ENCODE measurements at places on chromosomes 12 and 14.

- DNase-seq: no peak
Observed at GRCh38 chr14:68966872-68967301, 12.2 kb downstream of the ACTN1 start.

GRCh38 chr14:62934439-62934838 lies 110.8 kb downstream of the KCNH5 start:
- DNase-seq: no peak

DNA sequence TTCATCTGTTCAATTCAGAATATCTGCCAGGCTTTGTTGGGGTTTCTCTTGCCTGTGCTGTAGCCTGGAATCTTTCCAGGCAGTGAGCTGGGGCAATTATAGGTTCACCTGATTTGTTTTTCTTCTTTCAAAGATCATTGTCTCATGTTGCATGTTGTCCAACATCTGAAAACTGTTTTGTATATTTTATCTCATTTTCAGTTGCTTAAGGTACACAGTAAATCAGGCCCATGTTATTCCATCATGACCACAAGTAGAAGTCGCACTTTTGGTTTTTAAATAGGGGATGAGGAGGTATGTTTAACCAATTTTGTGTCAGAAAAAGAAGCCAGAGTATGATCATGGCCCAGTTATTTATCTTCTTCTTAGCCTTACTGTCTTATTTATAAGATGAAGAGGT lies 24.9 kb upstream of the FUT8 start:
- no peak for DNase-seq

- DNase-seq: no peak
Observed at GRCh38 chr14:37147310-37147880, 25.0 kb downstream of the SLC25A21 start.

DNA sequence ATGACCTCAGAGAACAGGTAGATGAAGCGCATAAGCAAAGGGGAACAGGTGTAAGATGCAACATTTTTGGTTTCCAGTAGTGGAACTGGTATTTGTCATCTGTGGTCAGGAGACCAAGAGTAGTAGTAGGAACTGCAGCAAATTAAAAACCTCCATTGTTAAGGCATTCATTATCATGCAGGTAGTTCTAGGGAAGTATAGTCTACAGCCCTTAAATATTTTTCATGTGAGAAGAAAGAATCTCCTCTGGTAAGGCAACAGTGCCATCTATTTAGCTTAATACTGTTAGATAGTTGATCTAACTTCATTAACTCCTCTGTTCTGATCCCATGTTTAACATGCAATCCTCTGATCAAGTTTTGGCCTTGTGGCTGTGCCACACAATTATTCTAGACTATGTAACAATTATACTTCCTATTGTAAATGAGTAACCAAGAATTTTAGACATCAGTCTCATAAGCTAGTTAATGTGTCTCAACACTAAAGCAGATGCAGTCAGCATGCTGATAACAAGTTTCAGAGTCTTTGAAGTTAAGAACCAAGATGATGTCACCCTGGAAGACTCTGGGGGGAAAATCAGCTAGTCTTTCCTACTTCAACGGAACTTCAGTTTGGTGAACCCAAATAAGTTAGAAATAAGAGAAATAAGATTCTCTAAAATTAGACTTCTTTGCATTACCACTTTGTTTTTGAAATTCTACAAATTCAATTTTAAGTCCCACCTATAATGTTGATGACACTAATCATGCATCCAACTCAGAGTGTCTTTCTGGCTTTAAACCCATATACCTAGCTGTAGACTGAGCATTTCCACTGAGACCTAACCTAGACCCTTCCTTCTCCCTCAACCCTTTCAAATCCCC lies 70.9 kb downstream of the STXBP6 start:
- no peak for DNase-seq

- no peak for DNase-seq
Observed at GRCh38 chr12:128621304-128621703, 202.5 kb downstream of the SLC15A4 start.

- no peak for DNase-seq
Observed at GRCh38 chr12:71321531-71321930, 118.1 kb upstream of the LGR5 start.

GRCh38 chr14:55366271-55366670 lies 45.4 kb downstream of the ATG14 start:
- no peak for DNase-seq

- DNase-seq: no peak
Observed at GRCh38 chr14:79378020-79378419, 833.3 kb downstream of the DIO2 start.

DNA sequence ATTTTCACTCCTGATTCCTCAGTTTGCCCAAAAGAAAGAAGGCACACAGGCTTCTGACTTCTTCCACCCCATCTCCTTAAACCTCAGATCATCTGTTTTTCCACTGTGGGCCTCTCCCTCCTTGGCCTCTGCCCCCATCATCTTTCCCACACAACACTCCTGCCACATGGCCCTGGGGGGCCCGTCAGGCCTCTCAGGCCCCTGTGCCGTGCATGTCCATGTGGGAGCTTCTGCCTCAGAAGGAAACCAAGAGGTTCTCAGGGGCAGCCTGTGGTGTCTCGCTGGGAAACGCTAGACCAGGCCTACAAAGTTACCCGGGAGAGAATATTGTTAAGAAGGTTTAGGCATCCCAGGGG lies 8.0 kb downstream of the KLHL33 start:
- no peak for DNase-seq

DNA sequence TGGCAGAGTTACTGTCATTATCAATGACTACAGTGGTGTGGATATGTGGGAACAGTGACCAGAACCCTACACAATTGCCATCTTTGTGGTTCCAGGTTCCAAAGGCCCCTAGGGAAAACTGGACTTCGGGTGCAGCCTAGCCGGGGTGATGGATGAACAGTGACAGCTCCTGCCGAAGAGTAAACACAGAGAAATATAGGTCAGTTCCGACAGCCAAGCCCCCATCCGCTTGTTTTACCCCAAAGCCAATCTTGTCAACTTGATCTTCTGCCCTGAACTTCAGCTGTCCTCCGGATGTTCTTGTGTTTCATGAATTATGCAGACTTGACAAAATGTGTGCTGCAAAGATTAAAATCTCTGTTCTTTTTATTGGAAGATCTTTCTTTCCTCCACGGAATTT lies 200.4 kb upstream of the SRRM4 start:
- DNase-seq: no peak

GRCh38 chr14:74488786-74489397 lies 4.2 kb downstream of the NPC2 start:
- no peak for DNase-seq
